ENCODE measurements at places on chromosomes 13 and 19.

DNA sequence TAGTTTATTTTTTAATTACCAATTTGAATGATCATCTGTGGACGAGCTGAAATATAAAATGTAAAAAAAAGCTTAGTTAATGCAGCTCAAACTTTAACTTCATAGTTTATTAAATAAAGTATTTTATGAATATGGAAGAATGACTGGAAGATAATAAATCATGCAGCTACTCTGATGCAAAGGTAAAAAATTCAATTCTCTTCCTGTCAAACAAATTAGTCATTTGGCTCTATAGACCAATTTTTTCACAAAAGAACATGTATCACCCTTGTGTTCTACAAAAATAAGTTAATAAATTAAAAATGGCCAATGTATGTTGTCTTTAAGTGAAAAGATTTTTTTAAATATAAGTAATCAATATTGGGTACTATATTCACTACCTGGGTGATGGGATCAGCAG is 26.2 kb downstream of the EXOSC8 start:
- no peak for DNase-seq

- DNase-seq: no peak
These were observed 253.8 kb downstream of the DLEU7 start for GRCh38 chr13:50589651-50590054.

- DNase-seq: no peak
These were observed 17.0 kb downstream of the SBNO2 start for GRCh38 chr19:1156830-1157615.

DNA sequence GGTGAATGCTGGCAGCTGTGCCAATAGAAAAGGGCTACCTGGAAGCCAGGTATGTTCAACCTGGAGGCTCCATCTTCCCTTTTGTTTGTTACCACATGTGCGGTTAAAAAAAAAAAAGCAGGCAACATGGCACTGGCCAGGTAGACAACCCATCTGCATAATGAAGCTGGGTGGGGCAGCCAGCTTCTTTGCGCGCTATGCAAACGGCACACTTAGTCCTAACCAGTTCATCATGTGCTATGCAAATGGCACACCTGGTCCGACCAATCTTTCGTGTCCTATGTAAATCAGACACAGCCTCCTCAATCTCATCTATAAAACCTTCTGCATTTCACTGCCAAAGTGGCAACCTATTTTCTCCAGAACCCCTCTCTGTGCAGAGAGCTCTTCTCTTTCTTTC is 11.3 kb upstream of the IGSF23 start:
- no peak for DNase-seq

- DNase-seq: no peak
These were observed 4.1 kb upstream of the C19orf53 start for GRCh38 chr19:13770013-13770635.

DNA sequence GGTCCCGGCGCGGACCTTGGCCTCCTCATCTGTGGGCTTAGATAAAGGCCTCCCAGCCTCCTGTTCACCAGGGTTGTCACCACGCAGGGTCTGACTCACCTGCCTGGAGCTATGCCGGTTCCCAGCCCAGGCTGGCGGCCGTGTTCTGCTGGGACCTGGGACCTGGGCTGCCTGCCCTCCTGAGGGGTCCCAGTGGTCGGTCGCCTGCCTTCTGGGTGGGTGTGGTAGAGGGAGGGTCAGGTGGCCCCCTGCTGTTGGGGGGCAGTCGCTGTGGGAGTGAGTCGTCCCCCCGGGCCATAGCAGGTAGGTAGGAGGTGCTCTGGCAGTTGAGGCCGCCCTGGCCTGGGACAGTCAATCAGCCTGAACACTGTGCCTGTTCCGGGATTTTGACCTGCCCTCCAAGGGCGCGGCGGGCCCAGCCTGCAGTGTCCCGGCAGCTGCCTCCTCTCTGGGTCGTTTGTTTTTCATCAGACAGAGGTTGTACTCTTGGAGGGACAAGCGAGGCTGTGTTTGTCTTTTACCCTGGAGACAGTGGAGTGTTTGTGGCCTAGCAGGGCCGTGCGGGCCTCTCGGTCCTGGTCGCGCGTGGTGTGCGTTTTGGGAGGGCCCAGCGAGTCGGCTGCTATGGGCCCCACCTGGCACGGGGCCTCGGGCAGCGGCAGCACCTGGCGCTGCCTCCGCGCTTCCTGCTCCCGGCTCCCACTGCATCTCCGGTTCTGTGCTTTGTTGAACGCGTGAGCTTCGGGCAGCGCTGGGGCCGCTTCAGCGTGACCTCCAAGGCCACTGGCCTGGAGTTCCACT is 2.6 kb downstream of the ADAT3 start:
- DNase-seq: no peak
